ENCODE measurements at places on chromosomes 11 and 22.

- no peak for DNase-seq
Observed at GRCh38 chr11:76524919-76525318, 80.1 kb downstream of the EMSY start.

DNA sequence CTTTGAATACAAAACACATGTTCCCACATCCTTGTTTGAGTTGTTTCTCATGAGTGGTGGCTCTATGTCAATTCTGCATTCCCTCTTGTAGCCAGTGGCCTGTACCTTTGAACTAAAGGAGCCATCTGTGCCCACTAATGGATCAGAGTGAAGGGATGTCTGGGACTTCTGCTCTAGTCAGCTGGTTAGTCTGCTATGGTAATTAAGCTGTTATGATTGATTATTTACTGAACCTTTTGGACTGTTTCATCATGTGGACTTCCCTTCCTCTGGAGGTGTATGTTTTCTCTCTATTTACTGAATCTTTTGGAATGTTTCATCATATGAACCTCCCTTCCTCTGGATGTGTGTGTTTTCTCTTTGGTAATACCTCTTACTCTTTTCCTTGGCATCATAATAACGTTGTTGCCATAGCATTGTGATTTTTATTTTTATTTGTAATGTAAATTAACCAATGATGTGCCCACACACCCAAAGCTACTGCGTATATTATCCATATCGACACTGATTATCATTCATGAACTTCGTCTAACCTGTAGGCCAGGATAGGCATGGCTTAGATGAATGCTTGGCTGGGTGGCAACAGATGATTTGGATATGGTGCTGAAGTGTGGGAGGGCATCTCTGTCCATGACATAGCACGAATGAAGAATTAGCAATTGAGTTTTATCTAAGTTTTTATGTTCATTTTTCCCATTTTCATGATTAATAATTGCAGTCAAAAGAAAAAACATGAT is 112.3 kb upstream of the SORL1-AS1 start:
- no peak for DNase-seq

DNA sequence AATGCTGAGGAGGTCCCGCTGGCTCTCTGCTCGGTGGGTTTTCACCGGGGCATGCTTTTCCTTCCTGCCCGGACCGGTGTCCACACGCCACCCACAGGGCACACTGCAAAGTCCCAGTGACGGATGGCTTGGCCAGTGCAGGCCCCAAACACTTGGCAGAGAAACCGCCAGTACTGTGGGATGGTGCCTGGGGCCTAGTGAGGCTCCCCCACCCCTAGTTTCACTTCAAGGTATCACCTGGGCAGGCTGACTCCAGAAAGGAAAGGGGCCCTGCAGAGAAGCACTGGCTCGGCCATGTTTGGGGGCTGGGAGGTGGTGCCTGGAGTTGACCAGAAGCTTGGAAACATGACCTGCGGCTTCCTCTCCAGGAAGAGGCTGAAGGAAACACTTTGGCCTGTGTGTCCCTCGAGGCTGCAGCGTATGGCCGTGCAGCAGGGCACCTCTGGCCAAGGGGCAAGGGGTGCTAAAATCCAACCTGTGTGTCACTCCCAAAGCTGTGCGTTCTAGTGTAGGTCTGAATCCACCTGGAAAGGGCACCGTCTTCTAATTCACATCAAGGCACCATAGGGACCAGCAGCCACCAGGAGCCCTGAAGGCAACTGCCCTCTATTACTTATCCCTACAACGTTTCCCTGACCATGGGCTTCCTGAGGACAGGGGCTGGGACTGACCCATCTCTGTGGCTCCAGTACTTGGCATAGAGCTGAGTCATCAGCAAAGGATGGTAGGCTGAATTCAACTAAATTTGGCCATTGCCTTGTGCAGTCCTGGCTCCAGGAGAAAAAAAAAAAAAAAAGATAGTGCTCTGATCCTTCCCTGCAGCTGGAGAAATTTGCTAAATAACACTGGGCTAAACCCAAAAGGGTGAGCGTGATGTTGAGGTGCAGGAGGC is 22.6 kb downstream of the TPBGL start:
- no peak for DNase-seq

GRCh38 chr11:20452585-20452984 is 65.1 kb downstream of the PRMT3 start:
- no peak for DNase-seq

- no peak for DNase-seq
Observed at GRCh38 chr11:118892514-118892913, 8.8 kb downstream of the CXCR5 start.

DNA sequence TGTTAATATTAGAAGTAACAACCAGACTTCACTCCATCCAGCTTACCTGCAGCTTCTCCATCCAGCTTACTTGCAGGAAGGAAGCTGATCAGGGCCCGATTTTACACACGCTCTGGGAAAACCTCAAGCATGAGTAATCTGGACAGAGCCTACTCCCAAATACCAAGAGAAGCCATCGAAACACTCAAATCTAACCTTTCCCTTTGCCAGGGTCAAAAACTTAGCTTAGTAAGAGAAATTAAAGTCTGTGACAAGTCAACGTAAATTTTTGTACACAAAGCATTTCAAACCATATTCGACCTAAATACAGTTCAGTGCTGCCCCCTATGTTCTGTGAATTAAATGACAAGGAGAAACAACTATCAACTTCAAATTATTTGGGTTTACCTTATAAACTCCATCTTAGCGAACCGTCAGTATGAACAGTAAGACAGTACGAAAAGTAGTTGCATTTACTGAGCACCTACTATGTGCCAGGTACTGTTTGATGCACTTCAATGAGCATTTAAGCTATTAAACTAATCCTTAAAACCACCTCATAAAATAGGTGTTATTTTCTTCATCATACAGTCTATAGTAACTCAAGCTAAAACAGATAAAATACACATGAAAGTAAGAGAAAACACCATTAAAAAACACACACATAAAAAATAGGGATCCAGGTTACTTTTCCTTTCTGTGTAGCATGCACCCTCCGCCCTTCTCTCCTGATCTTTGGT is 36.9 kb downstream of the ARFGAP3 start:
- DNase-seq, result no peak

GRCh38 chr11:134486106-134486505 is 74.1 kb upstream of the B3GAT1 start:
- no peak for DNase-seq

DNA sequence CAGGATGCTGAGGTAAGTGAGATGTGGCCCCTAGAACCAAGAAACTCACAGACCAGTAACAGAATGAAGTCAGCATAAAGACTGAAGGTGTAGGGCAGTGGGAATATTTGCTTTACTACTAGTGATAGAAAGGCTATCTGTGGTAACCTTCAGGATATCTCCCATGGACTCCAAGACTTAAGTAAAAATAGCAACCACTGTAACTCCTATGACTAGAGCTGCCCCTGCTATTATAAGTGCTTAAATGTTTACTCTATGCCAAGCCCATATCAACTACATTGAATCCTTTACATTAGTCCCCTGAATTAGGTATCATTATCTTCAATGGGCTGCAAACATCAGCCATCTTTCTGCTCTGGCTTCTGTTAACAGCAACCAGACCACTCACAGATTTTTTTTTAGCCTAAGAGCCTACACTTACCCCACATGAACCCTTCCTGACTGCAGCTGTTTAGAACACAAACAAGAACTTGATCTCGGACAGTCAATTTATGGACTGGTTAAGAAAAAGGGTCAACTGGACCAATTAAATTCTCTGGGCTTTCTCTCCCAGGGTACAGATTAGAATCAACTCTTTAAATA is 335.1 kb upstream of the API5 start:
- no peak for DNase-seq

GRCh38 chr22:46513908-46514550 is 23.4 kb downstream of the CELSR1 start:
- no peak for DNase-seq

- DNase-seq, result no peak
Observed at GRCh38 chr11:126897430-126897829, 103.1 kb downstream of the KIRREL3 start.

GRCh38 chr11:100578831-100579311 is 108.2 kb upstream of the ARHGAP42 start:
- no peak for DNase-seq

DNA sequence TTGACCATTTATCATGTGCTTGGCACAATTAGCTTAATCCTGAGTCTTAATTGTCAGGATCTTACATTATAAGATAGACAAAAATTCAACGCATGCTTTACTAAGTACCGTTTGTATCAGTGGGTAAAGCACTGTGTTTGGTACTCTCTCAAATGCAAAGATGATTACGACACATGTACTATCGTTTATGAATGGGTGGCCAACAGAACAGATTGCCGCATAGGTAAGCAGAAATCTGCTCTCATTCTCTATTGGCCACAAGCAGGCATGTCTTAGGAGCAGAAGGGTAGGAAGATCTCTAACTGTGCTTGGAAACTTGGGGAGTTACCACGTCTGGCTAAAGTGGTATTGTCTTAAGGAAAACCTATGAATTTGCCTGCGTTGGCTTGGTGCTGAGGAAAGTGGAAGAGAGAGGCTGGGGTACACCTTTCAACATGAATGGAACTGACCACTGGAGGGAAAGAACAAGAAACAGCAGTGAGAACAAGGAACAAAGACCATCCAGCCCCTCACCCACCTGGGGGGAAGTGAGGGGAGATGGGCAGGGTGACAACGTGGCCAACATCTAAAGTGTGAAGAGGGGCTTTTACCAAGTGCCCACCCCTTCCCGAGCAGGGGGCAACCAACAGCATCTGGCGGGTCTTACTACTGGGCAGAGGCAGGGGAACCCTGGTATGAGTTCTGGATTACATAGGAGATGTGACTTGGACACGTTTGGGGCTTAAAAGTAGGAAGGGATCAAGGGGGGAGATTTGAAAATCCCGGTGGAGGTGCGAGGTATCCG is 1.0 kb upstream of the TUBA8 start:
- DNase-seq, result no peak

DNA sequence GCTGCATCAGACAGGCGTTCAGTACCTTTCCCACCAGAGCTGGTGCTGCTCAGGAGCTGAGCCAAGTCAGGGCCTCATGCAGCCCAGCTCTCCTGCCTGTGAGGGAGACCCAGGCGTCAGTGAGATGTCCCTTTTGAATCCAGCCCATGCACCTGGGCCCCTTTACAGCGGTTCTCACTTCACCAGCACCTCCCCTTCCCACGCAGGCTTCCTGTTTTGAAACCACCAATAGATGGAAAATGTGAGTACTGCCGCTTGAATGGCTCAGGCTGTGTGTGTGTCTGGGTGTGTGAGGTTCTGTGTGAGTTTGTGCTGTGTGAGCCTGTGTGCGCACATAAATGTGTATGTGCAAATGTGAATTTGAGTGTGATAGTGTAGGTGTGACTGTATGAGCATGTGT is 88.4 kb downstream of the UBASH3B start:
- DNase-seq, result peak; percentile 50

- DNase-seq, result no peak
Observed at GRCh38 chr22:26162926-26163325, 6.3 kb upstream of the SEZ6L start.

DNA sequence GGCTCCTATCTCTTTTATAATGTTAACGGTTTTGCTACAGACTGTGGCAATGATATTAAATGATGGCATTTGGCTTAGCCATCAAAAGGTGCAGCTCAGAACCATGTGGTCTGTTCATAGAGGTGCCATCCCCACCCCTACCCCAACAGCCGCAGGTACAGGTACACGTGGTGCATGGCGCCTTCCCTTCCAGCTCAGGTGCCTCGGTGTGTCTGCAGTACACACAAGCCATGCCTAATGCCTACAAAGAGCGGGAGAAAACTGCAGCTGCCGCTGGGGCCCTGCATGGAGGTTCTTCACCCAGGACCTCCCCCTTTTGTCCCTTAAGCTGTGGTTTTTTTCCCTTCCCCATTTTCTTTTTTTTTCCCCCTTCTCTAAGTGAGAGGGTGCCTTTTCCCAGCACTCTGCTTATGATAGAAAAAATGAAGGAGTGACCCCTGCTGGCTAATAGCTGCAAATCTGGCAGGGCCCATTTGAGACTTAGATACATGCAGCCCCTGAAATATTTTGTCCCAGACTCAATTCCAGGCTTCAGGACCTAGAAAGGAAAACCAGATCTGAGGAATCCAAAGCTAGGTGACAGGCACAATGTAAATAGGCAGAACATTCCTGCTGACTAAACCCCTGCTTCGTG is 6.5 kb downstream of the OR52M1 start:
- no peak for DNase-seq

DNA sequence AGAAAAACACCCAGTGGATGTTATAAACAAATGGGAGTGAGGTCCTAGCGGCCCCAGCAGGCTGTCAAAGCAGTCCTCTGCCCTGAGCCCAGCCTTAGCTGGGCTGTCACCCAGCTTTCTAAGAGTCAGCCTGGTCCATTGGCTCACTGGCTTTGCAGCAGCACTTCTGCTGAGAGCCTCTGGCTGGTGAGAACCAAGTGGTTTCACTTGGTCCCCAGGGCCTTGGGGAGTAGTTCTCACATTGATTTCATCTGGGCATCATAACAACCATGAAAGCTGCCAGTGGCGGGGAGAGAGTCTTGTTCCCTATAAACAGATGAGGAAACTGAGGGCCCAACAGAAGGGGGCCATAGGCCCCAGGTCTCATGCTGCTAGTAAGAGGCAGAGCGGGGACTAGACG is 11.4 kb downstream of the SEC14L6 start:
- DNase-seq, result no peak

GRCh38 chr22:37330200-37331033 is 48.1 kb downstream of the CYTH4 start:
- no peak for DNase-seq

DNA sequence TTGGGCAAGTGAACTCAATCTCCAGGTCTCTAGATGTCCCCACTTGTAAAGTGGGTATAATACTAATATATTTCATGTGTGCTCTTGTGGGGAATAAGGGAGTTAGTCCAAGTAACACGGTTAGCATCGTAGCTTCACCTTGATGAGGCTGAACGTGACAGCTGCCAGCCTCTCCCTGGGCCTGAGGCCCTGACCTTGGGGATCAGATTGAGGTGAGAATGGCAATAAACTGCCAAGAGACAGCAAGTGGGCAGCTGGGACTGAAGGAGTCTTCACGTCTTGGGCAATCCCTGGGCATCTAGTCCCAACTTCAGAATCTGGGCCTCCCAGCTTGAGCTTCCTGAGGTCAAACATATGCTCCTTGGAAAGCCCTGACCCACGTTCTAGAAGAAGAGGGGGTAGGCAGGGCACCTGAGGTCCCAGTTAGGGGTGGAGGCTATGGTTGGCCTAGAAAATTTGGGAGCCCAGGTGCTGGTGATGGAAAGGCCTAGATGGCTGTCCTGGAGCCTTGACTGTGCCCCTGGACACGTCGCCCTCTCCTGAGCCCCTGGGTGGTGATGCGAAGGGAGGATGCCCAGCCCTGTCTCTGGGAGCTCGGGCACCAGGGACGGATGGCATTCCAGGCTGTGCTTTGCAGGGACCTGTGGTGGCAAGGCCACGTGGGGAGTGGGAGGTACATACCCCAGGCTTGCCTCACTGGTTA is 23.4 kb downstream of the ADAMTS15 start:
- DNase-seq, result no peak

- DNase-seq, result peak; percentile 35
Observed at GRCh38 chr22:21045585-21046294, at the start of gene LRRC74B. TSS of gene LRRC74B (plus strand) at chr22:21045946. CDS start at chr22:21045987, 41 bp downstream.

DNA sequence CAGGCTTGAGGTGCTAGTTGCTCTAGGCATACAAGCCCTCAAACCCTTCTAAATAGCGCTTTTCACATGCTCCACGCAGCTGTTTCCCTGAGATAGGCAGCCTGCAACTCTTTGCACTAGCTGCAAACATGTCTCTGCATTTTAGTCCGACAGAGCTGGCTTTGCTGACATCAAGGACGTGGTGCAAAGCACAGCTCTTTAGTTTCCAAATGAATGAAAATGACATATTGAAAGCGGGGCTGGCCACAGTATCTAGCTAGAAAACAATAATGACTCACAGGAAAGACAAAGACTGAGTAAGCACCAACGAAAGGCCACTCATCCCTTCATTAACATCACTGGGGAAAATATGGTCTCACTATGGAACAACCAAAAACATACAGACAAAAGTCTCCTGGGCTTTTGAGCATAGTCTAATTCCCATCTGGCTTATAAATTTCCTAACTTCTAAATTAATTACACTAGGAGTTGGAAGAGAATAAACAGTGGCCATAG is 15.3 kb upstream of the ZC3H12C start:
- no peak for DNase-seq
